ENCODE measurements at places on chromosomes 13 and 19. TPM values are rescaled to one million over a fixed set of nuclear protein-coding genes. Genes with fewer than 3 reads are reported as not detected.

DNA sequence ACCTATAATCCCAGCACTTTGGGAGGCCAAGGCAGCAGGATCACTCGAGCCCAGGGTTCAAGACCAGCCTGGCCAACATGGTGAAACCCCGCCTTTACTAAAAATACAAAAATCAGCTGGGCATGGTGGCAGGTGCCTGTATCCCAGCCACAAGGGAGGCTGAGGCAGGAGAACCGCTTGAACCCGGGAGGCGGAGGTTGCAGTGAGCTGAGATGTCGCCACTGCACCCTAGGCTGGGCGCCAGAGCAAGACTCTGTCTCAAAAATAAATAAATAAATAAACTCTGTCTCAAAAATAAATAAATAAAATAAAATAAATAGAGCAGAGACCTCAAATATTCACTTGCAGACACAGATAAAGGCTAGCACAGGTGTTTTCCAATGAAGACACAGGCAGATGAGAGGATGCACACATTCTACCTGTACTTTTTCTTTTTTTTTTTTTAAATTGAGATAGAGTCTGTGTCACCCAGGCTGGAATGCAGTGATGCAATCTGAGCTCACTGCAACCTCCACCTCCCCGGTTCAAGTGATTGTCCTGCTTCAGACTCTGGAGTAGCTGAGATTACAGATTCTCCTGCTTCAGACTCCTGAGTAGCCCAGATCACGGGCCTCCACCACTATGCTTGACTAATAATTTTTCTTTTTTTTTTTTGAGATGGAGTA, 2.7 kb upstream of the RPS16 start:
- no peak overlapping the region for H3K27ac ChIP-seq
- no peaks in the 10 kb centered on the region for H3K27me3 ChIP-seq
- H3K4me1 ChIP-seq, result peaks cover 31% of the 10 kb centered on the region

GRCh38 chr19:3275583-3276340, 51.3 kb downstream of the CELF5 start:
- peak overlapping the region; percentile 71 for H3K4me3 ChIP-seq
- DNase-seq, result peak; percentile 96
- peak overlapping the region; percentile 85 for H3K27ac ChIP-seq
- H3K4me1 ChIP-seq, result peaks cover 16% of the 10 kb centered on the region

- no peak for DNase-seq
- H3K4me3 ChIP-seq, result no peak overlapping the region
- H3K36me3 ChIP-seq, result peaks cover 6% of the 10 kb centered on the region
- H3K27me3 ChIP-seq, result no peaks in the 10 kb centered on the region
- no peak overlapping the region for H3K27ac ChIP-seq
- H3K4me1 ChIP-seq, result peaks cover 21% of the 10 kb centered on the region
These were observed 136.8 kb downstream of the MIPEP start for GRCh38 chr13:23752111-23753001.

DNA sequence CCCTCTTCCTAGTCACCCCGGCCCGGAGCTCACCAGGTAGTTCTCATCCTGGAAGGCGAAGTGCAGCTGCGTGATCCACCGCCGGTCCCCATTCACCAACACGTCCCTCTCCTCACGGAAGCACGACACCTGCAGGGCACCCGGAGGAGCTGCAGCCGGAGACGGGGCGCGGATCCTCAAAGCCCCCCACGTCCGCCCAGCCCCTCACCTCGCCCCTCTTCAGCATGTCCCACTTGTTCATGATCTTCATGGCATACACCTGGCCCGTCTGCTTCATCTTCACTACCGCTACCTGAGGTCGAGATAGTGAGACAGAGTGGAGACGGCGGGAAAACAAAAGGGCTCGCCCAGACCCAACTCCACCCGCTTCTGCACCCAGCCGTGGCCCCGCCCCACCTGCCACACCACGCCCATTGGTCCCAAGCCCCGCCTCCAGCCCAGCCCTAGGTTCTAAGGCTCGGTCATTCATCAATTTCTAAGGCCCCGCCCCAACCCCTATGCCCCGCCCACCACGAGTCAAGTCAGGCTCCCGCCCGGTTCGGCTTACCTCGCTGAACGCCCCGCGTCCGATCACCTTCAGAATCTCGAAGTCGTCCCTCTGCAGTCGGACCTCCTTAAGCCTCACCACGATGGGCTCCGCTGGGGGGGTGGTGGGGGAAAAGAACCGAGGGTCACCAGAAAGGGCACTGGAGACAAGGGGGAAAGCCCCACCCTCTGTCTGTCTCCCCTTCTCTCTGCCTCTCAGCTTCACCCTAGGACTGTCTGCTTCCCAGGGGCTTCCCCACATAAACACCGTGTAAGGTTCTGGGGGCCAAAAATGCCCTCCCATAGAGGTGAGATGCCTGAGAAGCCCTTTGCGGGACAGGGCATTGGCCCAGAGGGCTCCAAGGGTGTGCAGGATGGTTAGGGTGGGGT, 2.8 kb downstream of the DMPK start:
- H3K4me1 ChIP-seq, result peaks cover 17% of the 10 kb centered on the region
- H3K27me3 ChIP-seq, result peaks cover 29% of the 10 kb centered on the region
- DNase-seq, result peak; percentile 96
- H3K27ac ChIP-seq, result no peak overlapping the region
- H3K4me3 ChIP-seq, result peak overlapping the region; percentile 63

OR7A5 gene
- not detected for total RNA-seq

DNA sequence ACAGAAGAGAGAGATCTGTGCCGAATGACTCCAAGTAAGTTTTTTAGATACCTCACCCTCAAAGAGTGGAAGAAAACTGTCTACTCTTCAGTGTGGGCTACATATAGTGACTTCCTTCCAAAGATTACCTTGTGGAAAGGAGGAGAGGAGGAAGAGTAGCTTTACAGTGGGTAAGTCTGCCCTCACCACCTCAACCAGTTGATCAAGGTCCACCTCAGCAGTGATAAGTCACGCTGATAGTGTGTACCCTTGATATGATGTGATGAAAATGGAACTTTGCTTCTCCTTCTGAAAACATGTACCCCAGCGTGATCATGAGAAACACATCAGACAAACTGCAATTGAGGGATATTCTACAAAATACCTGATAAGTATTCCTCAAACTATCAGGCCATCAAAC, 20.6 kb downstream of the KLF5 start:
- no peak for DNase-seq
- peaks cover 4% of the 10 kb centered on the region for H3K27me3 ChIP-seq
- H3K4me1 ChIP-seq, result no peaks in the 10 kb centered on the region
- H3K27ac ChIP-seq, result no peak overlapping the region

ZNF66 gene
- 8.9 TPM for total RNA-seq

DNA sequence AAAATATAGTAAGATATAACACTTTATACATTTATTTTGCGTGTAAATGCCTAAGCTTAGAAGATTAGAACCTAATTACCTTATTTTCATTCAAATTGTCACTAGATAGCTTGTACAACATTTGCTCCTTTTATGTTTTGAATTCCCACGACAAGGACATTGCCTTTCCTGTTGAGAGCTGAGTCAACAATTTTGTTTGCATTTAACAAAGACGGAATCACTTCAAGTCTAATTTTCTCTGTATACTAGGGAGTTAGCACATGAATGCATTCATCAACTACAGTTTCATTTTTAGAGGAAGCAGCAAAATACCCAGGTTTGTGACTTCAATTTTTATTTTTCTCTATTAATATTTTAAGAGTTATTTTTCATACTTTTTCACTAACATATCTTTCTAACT, 48.7 kb upstream of the PCCA start:
- H3K27me3 ChIP-seq, result peaks cover 4% of the 10 kb centered on the region
- H3K4me1 ChIP-seq, result no peaks in the 10 kb centered on the region
- no peak for DNase-seq
- no peak overlapping the region for H3K27ac ChIP-seq
- H3K4me3 ChIP-seq, result no peak overlapping the region

DNA sequence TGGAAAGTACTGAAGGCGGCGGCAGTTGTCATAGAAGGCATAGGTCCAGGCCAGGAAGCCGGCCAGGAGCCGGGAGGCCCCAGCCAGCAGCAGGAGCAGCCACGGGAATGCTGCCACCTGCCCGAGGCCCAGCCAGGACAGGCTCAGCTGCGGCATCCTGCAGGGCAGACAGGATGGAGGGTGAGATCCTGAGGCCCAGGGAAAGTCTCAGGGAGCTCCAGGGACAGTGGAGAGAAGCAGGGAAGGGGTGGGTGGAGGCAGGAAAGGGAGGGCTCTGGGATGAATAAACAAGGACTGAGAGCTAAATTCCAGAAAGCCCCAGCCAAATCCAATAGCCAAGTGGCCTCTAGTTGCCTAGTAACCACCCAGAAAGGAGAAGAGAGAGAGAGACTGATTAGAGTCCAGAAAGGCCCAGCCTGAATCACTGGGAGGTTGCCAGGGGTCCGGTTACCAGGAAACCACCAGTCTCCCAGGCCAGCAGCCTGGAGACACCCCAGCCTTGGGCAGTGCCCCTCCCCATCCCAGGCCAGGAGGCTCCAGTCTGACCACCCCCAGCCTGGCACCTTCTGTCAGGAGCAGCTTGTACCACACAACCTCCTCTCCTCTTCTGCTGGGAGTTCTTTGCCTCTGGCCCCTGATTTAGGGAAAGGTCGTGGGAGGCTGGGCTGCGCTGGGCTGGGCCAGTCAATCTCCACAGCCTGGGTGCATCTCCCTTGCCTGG, 7.5 kb upstream of the OR10H5 start:
- H3K4me3 ChIP-seq, result no peak overlapping the region
- no peak for DNase-seq
- H3K4me1 ChIP-seq, result no peaks in the 10 kb centered on the region
- H3K36me3 ChIP-seq, result no peaks in the 10 kb centered on the region
- H3K27ac ChIP-seq, result no peak overlapping the region

GRCh38 chr13:73782450-73783449, 351.5 kb downstream of the KLF12 start:
- no peak for DNase-seq
- no peak overlapping the region for H3K27ac ChIP-seq
- H3K4me3 ChIP-seq, result no peak overlapping the region
- H3K27me3 ChIP-seq, result no peaks in the 10 kb centered on the region

KISS1R gene
- 15.5 TPM for total RNA-seq

ZNF135 gene
- total RNA-seq, result 1.2 TPM

DNA sequence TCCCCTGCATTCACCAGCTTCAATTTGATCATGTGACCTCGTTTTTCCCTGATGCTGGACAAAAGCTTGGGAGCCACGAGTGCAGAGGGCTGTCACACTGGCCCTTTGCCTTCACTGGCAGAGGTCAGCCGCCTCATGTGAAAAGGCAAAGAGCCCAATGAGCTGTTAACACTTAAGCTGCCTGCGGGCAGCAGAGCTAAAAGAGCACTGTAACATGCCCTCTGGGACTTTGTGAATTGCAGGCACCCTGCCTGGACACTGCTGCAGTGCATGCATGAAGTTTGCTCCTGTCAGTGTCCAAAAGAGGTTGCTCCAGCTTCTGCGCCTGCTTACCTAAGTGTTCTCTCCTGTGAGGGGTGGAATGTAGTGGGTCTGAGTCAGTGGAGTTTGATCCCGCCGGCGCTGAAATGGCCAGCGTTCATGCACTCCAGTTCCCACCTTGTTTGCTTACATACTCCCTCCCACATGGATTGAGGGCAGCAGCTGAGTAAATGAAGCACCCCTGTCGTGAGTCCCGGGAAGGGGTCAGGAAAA, 193.7 kb downstream of the RFC3 start:
- H3K4me1 ChIP-seq, result no peaks in the 10 kb centered on the region
- H3K4me3 ChIP-seq, result no peak overlapping the region
- DNase-seq, result no peak
- H3K36me3 ChIP-seq, result no peaks in the 10 kb centered on the region

GRCh38 chr19:45569619-45570421, 14.8 kb downstream of the OPA3 start:
- H3K36me3 ChIP-seq, result peaks cover 2% of the 10 kb centered on the region
- H3K27ac ChIP-seq, result no peak overlapping the region
- H3K27me3 ChIP-seq, result no peaks in the 10 kb centered on the region
- H3K4me3 ChIP-seq, result no peak overlapping the region
- peak; percentile 81 for DNase-seq
- peaks cover 7% of the 10 kb centered on the region for H3K4me1 ChIP-seq

ZNF714 gene
- total RNA-seq, result 11.8 TPM

SMIM24 gene
- 1.6 TPM for total RNA-seq

SAMD1 gene
- 62.1 TPM for total RNA-seq

CGB7 gene
- not detected for total RNA-seq

MRPS31 gene
- 41.0 TPM for total RNA-seq

- H3K36me3 ChIP-seq, result no peaks in the 10 kb centered on the region
- H3K27me3 ChIP-seq, result peaks cover 1% of the 10 kb centered on the region
- no peak overlapping the region for H3K27ac ChIP-seq
- no peaks in the 10 kb centered on the region for H3K4me1 ChIP-seq
These were observed 193.2 kb downstream of the IRS2 start for GRCh38 chr13:109593230-109593629.

GRCh38 chr13:33556828-33557227, 261.1 kb upstream of the RFC3 start:
- H3K4me3 ChIP-seq, result no peak overlapping the region
- peaks cover 8% of the 10 kb centered on the region for H3K27me3 ChIP-seq
- DNase-seq, result no peak
- no peak overlapping the region for H3K27ac ChIP-seq

- H3K27me3 ChIP-seq, result peaks cover 36% of the 10 kb centered on the region
- DNase-seq, result peak; percentile 36
- H3K27ac ChIP-seq, result no peak overlapping the region
These were observed 1.1 kb downstream of the SHANK1 start for GRCh38 chr19:50718255-50719118.

DNA sequence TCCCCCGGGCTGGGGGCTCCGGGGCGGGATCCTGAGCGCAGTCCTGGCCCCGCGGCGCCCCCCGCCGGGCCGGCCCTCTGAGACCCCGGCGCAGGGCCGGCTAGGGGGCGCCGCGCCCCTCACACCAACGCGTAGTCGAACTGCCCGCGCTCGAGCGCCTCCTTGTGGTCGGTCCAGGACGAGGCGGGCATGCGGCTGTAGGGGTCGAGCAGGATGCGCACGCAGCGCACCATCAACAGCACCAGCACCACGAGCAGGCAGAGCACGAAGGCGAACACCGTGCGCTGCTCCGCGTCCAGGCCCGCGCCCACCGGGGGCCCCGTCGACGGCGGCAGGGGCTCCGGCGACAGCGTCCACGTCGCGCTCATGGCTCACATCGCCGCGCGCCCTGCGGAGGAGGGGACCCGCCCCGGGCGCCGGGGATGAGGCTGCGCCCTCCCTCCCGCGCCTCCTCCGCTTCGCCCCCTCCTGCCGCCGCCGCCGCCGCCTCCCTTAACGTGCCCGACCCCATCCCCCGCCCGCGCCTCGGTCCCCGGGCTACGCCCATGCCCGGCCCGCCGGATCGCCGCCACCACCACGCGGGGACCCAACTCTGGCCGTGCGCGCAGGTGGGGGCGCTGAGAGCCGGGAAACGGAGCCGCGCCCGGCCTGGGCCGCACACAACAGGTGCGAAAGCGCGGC, 624 bp downstream of the CTXN1 start:
- H3K27ac ChIP-seq, result no peak overlapping the region
- H3K4me1 ChIP-seq, result peaks cover 19% of the 10 kb centered on the region
- no peaks in the 10 kb centered on the region for H3K27me3 ChIP-seq

- no peak for DNase-seq
- no peaks in the 10 kb centered on the region for H3K27me3 ChIP-seq
- no peak overlapping the region for H3K4me3 ChIP-seq
- H3K27ac ChIP-seq, result no peak overlapping the region
- H3K4me1 ChIP-seq, result no peaks in the 10 kb centered on the region
- no peaks in the 10 kb centered on the region for H3K36me3 ChIP-seq
These were observed 1658.6 kb upstream of the MIR17HG start for GRCh38 chr13:89688918-89689317.
